GM18507 (cell line): ENCODE measurements at places on chromosomes 3 and 15.
A peak's percentile ranks its signal among the peaks of the same experiment; 100 is the strongest.

DNA sequence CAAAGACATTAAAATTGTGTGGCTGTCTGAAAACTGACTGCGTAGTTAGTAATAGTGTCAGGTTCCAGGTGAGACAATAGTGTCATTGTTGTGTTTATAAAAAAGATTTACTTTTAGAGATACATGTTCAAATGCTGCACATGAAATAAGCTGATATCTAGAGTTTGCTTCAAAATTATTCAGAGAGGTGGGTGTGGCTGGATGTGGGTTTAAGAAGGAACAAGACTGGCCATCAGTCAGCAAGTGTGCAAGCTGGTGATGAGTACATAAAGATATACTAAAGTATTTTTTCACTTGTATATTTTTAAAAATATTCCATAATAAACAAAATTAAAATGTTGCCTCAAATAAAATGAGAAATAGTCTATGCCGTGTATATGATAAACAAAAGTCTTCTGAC, 190.6 kb downstream of the ARRDC4 start:
- DNase-seq = no peak

DNA sequence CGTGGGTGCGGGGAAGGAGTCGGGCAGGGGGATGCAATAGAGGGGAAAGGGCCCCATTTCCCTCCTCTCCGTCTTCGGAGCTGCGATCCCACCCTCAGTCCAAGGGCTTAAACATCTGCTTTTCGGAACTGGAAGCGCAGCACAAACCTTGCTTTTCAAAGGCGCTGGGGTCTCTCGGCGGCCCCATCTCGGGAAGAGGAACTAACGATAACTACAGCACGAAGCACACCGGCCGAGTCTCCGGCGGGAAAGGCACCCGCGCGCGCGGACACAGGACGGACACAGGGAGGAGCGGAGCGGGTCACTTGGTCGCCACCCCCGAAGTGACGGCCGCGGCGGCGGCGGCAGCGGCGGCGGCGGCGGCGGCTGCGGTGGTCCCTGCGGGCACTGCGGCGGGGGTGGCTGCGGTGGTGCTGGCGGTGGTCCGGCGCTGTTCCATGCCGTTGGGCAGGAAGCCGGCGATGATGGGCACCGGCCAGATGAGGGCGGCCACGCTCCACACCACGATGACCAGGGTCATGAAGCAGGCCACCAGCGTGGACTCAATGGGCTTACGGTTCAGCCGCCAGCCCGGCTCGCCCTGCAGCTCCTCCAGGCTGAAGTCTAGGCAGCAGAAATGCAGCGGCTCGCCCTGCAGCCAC, 1.1 kb downstream of the TMEM158 start:
- DNase-seq = no peak

DNA sequence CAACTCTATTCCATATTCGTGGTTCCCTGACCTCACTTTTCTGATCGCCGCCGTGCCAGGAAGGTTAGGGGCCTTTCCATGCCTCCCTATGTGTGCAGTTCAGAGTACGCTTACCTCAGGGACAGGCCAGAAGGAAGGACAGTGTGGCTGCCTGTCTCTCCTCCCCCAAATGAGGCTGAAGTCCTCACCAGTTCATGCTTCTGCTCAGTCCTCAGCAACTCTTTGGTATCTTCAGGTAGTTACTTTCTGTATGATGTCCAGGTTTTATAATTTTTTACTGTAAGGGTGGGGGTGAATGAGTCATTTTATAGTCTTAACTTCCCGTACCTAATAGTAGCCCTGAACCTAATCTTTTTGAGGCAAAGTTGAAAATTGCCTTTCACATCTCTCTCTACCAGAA, 98.7 kb downstream of the VPS8 start:
- DNase-seq = no peak

GRCh38 chr3:44950275-44950734, 25.7 kb downstream of the ZDHHC3 start:
- DNase-seq = no peak

- no peak for DNase-seq
Observed at GRCh38 chr3:152261329-152261728, 7.4 kb upstream of the MBNL1 start.

DNA sequence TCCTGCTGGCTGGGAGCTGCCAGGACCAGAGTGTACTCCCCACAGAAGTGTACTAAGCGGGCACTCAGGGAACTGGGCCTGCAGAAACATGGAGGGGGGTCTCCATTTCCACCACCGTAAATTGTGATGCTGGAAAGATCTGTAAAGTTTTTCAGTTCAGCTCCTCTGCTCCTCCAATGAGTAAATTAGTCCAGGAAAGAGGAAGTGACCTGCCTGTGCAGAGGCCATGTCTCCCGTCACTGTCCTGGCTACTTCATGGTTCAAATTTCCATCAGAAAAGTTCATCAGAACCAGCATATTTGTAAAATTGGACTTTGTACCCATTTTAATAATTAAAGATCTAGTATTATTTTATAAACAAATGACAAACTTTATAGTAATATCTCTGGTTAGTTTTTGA, 226.7 kb upstream of the THBS1 start:
- no peak for DNase-seq

- peak; percentile 58 for DNase-seq
Observed at GRCh38 chr15:64067564-64068030, 21.3 kb upstream of the DAPK2 start.

GRCh38 chr15:88649286-88649733, 10.5 kb downstream of the ISG20 start:
- no peak for DNase-seq

DNA sequence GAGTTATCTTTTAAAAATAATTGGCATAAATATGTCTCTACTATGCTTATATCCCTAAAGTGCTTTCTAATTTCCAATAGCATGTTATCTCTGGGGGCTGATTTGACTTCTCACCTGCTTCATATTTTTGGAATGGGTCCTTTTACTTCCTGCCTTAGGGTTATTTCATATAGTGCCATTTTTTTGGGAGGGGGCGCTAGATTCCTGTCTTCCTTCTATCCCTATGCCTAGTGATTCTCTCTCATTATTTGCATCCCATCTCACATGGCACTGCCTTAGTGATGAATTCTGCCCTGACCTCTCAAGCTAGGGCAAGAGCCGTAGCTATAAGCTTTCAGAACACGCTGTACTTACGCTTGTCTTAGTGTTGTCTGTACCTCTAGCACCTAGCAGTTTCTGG, 150.3 kb upstream of the SLITRK3 start:
- no peak for DNase-seq
